Fibroblast of the aortic adventitia (primary cell): ENCODE measurements at places on chromosomes 7 and 10. TPM values are rescaled to one million over a fixed set of nuclear protein-coding genes. Genes with fewer than 3 reads are reported as not detected.

DNA sequence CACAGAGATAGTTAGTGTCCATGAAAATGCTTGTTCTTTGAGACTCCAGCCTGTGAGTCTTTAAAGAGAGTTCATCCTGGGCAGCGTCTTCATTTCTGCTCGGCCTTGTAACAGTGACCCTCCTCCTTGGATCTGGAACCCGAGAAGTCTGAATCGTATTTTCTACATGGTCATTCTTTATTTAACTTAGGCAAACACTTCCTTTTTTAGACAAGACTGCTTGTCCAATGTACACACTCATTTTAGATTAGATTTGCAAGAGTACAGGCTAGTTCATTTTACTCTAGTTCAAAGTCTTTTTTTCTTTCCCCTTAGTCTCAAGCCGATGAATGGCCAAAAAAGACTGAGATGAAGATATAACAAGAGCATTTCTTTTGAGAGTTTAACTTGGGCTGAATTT, 133.5 kb downstream of the CHN2 start:
- DNase-seq = no peak

GRCh38 chr7:111541067-111541466, 21.2 kb downstream of the IMMP2L start:
- no peak for DNase-seq

DNA sequence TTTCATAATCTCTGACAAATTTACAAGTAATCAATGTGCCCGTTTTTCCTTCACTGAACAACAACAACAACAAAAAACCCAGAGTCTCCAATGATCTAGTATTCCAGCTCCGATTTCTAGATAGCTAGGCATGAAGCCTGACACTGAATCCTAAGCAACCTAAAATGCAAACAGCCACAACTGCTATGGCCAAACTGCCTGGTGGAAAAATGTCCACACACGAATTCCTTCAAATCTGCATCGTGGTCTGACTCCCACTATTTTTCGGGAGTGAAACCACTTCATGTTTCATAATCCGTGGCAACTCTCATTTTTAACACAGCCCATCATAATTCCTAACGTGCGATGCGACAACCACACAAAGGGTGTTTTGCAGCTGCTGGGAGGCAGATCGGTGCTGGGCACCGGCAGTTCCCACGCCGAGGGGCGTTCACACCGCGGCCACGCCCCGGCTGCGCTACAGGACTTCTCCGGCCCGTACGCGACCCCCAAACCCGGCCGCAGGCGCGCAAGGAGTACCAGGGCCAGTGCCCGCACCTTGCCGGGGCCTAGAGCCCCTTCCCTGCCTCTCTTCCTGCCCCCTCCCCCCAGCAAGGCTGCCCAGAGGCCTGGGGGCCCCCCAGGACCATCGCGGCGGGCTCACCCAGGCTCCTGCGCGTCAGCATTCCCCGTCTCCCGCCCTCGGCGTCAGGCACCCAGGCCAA, 814 bp downstream of the RUFY2 start:
- DNase-seq = peak; percentile 60

DNA sequence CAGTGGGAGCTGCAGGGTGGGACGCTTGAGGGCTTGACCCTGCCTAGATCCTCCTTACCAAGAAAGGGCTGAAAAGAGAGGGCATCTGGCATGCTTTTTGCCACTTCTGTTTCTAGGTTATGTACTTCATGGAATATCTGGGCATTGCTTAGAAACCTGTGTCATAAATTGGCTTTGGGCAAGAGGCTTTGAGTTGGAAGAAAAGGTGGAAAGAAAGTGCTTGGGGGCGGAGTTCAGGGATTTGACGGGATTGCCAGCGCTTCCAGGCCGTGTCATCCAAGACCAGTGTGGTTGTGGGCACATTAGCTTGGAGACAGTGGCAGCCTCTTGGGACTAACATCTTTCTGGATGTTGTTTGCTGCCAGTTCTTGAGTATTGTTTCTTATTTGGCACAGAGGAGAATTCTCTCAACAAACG, 825 bp downstream of the ZNF862 start:
- peak; percentile 18 for DNase-seq

- no peak for DNase-seq
These were observed 1.5 kb upstream of the OGDH start for GRCh38 chr7:44604941-44605340.

DNA sequence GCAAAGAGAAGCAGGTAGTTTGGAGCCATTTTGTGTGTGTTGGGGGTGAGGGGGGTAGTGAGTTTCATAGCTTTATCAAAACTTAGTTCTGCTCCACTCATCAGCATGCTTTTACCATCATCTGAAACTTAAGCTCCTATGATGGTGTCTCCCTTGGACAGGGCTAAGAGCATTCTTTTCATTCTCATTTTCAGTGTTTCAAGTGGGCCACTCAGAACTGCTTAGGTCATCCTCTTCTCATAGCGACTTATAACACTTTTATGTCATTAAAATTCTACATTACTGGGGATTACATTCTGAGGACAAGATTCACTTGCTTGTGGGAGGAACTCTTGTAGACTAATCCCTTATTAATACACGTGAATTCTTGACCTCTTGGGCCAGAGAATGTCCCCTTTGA, 649.4 kb downstream of the SUGCT start:
- no peak for DNase-seq

DNA sequence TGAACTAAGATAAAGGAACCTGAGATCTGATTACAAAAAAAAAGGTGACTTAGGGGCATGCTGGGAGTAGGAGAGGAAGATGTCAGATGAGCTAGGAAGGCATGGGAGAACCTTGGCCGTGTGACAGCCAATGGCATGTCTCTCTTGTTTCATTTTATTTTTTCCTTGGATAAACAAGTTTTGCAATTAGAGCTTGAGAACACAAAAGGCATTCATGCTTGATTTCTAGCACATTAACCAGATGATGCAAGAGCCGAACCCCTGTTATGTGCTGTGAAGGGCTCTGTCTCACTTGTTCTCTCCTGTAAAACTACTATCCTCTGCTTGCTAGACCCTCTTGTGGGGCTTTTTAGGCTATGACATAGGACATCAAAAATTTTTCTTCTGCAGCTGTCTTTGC, 134.3 kb upstream of the ASAH2 start:
- DNase-seq = no peak

- DNase-seq = no peak
These were observed at the start of gene CPVL for GRCh38 chr7:29146057-29146706. Gene CPVL (minus strand): TSS chr7:29146537. CDS start chr7:29121061, 25,476 bp downstream.

GRCh38 chr7:44101966-44102845, 1.9 kb upstream of the AEBP1 start:
- peak; percentile 86 for DNase-seq

DNA sequence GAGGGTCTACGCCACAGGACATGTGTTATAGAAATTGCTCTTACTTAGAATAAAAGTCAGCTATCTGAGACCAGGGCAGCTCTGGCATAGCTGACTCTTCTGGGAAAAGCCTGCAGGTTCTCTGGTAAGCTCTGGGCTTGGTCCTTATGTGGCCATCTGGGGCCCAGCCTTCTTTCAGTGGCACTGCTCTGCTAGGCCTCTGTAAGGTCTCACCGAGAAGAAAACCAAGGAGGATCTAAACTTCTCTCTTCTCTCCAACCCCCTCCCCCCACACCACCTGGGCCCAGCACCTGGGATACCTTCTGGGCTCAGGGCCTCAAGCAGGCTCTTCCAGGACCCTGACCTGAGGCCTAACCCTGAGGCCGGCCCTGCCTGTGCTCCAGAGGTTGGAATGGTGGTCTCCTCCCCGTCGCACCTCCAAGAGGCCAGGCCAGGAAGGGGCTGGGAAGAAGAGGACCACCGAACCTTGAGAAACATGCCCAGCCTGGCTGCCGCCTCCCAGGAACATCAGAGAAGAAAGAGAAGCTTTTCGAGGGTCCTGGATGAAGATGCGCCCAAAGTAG, 323.6 kb downstream of the GFRA1 start:
- no peak for DNase-seq

DNA sequence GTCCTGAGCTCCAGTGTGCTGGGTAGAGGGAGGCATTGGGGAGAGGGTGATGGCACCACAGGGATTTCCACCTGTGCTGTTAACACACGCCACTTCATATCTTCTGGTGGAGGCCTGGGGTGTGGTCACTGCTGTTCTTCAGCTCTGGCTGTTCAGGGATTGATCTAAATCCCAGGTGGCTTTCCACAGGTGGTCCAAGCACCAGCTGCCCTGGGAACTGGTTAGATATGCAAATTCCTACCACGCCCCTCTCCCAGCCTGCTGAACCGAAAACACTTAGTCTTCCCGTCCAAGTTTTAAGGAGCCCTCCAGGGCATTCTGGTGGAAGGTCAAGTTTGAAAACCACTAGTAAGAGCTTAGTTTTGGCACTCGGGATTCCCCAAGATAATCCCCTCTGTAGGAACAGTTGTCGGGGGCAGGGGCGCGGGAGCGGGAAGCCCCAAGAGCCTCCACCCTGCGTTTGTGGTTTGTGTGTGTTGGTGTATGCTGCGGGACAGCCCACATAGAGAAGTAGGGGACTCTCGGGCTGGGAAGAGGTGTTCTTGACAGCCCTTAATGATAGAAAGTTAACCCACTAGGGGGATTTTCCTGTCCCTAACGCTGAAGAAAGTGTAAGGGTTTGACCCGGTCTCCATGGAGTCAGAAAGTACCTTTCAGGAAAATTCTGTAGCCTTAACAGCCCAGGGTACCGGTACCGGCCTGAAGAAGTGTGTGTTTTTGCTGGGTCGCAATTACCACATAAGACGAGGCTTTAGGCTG, 5.1 kb downstream of the DEPP1 start:
- no peak for DNase-seq

DNA sequence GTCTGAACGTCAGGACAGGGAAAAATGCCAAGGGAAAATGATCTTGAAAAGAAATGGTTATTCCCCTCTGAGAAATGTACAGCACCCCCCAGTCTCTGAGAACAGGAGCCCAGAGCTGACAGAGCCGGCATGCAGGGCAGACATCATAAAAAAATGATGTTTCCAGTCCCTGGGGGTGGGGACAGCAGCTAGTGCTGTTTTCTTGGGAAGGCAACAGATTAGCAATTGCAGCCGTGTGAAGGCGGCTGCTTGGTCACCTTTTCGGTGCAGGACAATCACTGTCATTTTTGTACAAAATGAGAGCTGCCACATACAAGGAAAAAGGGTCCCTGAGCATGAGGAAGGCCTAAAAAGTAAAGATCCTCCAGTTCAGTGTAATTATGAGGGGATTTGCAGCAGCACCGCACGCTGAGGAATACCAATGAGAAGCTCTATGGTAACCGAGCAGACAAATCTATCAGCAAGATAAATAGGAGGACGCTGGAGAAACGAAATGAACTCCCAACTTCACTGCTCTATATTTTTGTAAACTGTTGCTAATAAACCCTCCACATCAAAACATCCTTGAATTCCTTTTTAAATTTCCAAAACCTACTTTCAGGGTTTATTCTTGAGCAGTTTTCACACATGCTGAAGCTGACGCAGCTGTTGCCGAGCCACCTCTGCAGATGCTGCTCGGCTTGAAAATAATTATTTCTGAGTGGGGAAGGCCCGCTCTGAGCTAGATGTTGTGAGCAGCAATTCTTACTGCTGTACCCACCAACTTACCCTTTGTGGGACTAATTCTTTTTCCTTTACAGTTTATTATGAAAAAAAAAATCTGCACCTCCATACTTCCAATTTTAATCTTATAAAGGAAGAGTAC, 98.2 kb upstream of the NEBL start:
- DNase-seq = no peak

GRCh38 chr10:110857265-110858171, 14.2 kb upstream of the PDCD4 start:
- DNase-seq = peak; percentile 97

- DNase-seq = no peak
These were observed 52.9 kb upstream of the ZMIZ2 start for GRCh38 chr7:44695756-44696155.

- DNase-seq = no peak
These were observed 356.4 kb upstream of the FOXK1 start for GRCh38 chr7:4325732-4326131.

DNA sequence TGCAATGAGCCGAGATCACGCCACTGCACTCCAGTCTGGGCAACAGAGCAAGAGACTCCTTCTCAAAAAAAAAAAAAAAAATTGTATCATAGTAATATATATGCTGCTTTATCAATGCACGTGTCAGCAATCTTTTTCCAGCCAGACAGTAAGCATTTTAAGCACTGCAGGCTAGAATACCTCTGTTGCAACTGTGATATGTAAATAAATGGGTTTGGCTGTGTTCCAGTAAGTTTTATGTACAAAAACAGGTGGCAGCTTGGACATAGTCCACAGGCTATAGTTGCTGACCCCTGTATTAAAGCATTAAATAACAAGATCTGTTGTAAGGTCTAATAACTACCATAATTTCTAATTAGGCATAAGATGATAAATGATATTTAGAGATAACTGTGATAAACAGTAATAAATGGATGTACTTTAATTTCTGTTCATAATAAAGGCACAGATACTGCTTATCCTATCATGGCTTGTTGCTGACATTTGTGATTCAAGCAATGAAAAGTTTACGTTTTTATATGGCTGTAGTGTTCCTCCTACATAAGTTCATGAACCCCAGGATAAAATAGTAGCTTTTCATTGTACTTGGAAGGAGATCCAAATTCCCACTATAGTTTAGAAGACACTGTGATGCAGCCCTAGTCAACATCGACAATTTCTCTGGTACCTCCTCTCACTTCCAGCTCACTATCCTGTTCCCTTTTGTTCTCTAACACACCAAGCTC, 161.4 kb downstream of the ELMO1 start:
- DNase-seq = no peak

- DNase-seq = no peak
These were observed 77.1 kb downstream of the ARHGAP22 start for GRCh38 chr10:48527756-48528155.

DNA sequence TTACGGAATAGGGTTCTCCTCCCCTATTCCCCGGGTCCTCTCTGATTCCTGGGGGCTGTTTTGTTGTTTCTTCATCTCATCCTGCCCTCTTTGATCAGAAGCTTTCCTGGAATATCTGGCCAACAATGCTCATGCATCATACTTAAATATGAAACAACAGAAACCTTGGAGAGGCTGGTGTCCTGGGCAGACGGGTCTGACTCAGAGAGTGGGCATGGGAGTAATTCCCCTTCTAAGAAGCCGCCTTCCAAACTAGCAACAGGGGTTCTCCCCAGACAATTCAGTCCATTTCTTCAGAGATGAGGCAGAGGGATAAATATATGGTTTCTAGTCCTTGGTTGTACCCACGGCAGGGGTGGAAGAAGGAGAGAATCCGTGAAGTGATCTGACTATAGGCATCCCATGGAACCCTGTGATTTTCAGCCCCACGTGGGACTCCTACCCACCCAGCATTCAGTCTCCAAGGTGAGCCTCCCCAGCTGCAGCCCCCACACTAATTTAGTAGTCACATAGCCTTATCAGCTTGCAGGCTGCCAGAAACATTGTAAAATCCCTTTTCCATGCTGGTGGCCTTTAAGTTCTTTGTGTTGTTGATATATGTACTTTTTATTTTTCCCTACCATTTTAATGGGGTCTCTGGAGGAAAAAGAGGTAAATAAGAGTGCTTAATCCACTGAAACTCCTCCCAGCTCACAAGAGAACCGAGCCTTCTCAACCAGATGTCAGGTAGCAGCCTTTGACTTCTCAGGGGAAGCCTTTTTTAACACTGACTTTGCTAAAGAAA, 119.2 kb downstream of the SFMBT2 start:
- no peak for DNase-seq

The CARD11 gene
- under 0.01 and 0.08 TPM in 2 replicates for total RNA-seq

The NPY4R2 gene
- 0.09 TPM in 1 of 2 replicates, not detected in the other for total RNA-seq

The COL1A2 gene
- 4,453 and 32,213 TPM in 2 replicates for total RNA-seq

The MYO1G gene
- 0.09 TPM in 1 of 2 replicates, not detected in the other for total RNA-seq

The NUTM2D gene
- 0.82 and 2.6 TPM in 2 replicates for total RNA-seq

The CDC14C gene
- total RNA-seq = not detected in 2 replicates

The NEUROD6 gene
- not detected in 2 replicates for total RNA-seq

The TMEM196 gene
- not detected in 2 replicates for total RNA-seq

The SFXN2 gene
- 2.3 and 3.8 TPM in 2 replicates for total RNA-seq
